ENCODE measurements at places on chromosomes 6 and 20.

DNA sequence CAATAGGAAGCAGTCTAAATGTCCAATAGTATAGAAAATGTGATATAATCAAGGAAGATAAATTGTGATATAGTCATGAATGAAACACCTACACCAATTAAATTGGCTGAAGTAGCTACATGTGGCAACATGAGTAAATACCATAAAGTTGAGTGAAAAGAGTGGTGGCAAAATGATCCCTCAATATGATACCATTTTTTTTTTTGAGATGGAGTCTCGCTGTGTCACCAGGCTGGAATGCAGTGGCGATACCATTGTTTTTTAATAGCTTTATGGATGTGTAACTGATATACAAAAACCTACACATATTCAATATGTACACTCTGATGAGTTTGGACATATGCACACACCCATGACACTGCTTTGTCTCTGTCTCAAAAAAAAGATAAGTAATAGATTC, 20.9 kb upstream of the ILRUN start:
- H3K27ac ChIP-seq: no peak overlapping the region
- H3K27me3 ChIP-seq: no peaks in the 10 kb centered on the region
- no peaks in the 10 kb centered on the region for H3K4me1 ChIP-seq
- DNase-seq: no peak
- H3K4me3 ChIP-seq: no peak overlapping the region

DNA sequence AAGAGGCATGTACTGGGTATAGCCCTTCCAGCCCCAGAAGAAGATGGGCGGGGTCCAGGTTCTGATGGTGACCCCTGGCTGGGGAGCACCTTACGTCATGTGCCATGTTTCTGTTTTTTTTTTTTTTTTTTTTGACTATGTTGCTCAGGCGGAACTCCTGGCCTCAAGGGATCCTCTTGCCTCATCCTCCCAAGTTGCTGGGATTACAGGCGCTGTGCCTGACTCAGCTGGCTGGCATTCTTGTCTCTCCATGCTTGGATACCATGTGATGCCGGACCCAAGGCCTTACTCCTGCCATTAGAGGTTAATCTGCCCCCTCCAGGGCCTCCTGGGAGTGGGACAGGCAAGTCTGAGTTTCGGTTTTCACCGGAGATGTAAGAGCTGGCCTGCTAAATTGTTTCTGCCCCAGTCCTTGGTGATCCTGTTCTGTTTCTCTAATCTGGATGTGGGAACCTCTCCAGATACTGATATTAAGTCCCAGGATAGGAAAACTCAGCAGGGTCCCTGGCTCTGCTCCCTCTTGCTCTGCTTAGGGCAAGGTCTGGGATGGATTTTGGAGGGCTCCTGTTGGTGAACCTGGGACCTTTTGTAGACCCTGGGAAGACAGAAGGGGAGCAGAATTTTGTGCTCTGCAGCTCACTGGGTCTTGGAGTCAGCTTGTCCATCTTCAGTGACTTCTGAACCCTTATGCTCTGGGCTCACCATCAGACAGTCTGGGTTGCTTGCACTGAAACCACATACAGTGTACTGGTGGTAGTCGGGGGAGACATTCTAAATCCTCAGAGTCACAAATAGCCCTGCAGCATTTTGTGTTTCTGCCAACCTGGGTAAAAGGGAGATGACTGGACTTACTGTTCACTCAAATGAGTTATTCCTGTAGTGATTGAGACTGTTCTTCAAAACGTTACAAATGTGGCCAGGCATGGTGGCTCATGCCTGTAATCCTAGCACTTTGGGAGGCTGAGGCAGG, 45.1 kb downstream of the PTK7 start:
- no peaks in the 10 kb centered on the region for H3K27me3 ChIP-seq
- H3K36me3 ChIP-seq: no peaks in the 10 kb centered on the region
- peaks cover 65% of the 10 kb centered on the region for H3K4me1 ChIP-seq
- peak; percentile 97 for DNase-seq
- no peak overlapping the region for H3K4me3 ChIP-seq

GRCh38 chr20:1868856-1869255, 26.4 kb upstream of the SIRPA start:
- DNase-seq: no peak
- no peak overlapping the region for H3K4me3 ChIP-seq
- no peak overlapping the region for H3K27ac ChIP-seq

DNA sequence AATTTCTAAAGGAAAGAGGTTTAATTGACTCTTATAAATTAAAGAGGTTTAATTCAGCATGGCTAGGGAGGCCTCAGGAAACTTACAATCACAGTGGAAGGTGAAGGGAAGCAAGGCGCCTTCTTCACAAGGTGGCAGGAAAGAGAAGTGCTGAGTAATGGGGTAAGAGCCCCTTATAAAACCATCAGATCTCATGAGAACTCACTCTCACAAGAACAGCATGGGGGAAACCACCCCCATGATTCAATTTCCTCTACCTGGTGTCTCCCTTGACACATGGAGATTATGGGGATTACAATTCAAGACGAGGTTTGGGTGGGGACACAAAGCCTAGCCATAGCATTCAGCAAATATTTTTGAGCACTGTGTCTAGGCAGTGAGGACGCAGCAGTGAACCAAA, 3.9 kb upstream of the IPCEF1 start:
- no peaks in the 10 kb centered on the region for H3K27me3 ChIP-seq
- DNase-seq: no peak
- no peak overlapping the region for H3K27ac ChIP-seq

- H3K4me3 ChIP-seq: no peak overlapping the region
- H3K27me3 ChIP-seq: no peaks in the 10 kb centered on the region
- H3K4me1 ChIP-seq: no peaks in the 10 kb centered on the region
- DNase-seq: no peak
- no peaks in the 10 kb centered on the region for H3K36me3 ChIP-seq
Measured at GRCh38 chr6:156617376-156617775, 159.8 kb upstream of the ARID1B start.

GRCh38 chr6:53263917-53264316, 84.8 kb downstream of the ELOVL5 start:
- H3K36me3 ChIP-seq: peaks cover 37% of the 10 kb centered on the region
- H3K4me1 ChIP-seq: no peaks in the 10 kb centered on the region
- no peaks in the 10 kb centered on the region for H3K27me3 ChIP-seq
- no peak for DNase-seq
- no peak overlapping the region for H3K27ac ChIP-seq
- H3K4me3 ChIP-seq: no peak overlapping the region

DNA sequence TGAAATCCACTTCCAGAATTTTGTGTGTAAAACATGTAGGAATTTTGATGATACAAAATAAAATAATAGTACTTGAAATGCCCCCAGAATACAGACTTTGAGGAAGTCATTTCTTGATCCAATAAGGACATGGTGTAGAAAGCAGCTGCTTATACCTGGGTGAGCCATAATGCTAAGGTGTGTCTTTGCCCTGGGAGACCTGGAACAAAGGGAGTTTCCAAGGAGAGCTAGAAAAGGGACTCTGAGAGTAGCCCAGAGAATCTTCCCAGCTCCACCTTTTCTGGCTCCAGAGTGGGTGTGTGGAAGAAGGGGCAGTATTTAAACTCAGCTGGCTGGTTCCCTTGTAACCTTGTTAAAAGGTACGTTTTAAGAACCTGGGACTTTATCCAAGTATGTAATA, 77.7 kb downstream of the SOBP start:
- DNase-seq: no peak
- H3K27me3 ChIP-seq: no peaks in the 10 kb centered on the region
- no peaks in the 10 kb centered on the region for H3K36me3 ChIP-seq
- no peak overlapping the region for H3K4me3 ChIP-seq

DNA sequence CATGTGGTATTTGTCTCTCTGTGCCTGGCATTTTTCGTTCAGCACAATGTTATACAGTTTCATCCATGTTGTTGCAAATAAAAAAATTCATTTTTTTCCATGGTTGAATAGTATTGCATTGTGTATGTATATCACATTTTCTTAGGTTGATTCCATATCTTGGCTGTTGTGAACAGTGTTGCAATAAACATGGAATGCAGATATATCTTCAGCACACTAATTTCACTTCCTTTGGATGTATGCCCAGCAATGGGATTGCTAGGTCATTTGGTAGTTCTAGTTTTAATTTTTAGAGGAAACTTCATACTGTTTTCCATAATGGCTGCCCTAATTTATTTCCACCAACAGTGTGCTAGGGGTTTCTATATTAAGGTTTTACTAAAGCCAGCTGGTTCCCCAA, 52.6 kb downstream of the GFRAL start:
- no peaks in the 10 kb centered on the region for H3K36me3 ChIP-seq
- H3K27me3 ChIP-seq: no peaks in the 10 kb centered on the region
- no peak overlapping the region for H3K27ac ChIP-seq
- no peaks in the 10 kb centered on the region for H3K4me1 ChIP-seq

DNA sequence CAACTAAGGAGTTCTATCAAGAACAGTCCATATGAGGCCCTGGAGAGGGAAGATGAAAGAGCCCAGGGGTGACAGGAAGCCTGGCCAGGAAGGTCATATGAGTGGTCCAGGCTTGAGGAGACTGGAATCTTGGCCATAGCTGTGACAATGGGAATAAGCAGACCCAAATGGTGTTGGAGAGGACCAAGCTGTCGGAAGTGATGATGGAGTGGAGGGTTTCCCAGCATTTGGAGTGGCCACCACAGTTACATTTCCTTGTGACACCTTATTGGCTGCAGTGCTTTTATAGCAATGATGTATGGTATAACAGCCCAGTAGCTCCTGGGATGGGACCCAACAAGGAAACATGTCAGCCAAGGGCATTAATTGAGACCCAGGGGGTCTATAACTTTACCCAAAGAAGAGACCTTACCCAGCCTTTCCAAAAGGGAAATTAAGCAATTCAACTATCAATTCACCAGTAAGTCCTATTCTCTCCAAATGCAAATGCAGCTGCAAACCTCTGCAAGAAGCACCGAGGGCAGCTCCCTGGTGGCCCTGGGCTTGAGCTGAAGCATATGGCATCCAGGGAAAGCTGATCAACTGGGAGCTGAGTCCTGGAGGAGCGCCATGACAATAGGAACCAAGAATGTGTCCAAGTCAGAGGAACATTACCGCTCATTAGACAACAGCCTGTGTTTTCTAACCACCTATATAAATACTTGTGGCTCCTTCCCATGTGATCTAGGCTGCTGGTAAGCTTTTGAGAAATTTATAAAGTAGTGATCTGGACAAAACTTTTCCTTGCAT, 219.4 kb downstream of the SOD2 start:
- no peaks in the 10 kb centered on the region for H3K27me3 ChIP-seq
- no peak for DNase-seq
- H3K4me3 ChIP-seq: no peak overlapping the region

DNA sequence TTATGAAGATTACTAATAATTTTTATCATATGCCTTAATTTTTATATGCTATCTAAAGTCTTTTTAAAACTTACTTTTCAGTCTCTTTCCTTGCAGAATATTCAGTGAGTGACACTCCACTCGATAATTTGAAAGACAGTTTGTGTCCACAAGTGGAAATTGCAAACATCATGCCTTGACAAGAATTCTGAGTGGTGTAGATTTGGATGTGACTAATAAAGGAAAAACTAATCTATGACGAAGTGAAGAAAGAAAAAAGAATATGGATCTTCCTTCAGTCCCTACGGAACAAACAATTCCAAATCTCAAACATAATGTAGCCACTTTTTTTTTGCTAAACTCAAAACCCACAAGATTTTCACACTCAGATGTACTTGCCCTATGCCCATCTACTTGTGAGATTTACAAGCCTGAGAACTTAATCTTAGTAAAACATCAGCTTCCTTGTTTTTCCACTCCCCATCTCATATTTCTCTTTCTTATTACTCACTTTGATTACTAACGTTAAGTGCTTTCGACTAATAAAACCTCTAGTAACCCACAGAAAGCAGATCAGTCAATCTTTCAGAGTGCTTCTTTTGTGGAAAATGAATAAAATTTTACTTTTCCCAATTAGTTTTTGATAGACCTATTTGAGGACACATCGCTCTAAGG, 1155.8 kb downstream of the GRIK2 start:
- DNase-seq: no peak
- H3K27ac ChIP-seq: no peak overlapping the region
- H3K4me3 ChIP-seq: no peak overlapping the region
- H3K4me1 ChIP-seq: no peaks in the 10 kb centered on the region
- no peaks in the 10 kb centered on the region for H3K36me3 ChIP-seq
